ENCODE measurements at places on chromosomes 7 and 10.

DNA sequence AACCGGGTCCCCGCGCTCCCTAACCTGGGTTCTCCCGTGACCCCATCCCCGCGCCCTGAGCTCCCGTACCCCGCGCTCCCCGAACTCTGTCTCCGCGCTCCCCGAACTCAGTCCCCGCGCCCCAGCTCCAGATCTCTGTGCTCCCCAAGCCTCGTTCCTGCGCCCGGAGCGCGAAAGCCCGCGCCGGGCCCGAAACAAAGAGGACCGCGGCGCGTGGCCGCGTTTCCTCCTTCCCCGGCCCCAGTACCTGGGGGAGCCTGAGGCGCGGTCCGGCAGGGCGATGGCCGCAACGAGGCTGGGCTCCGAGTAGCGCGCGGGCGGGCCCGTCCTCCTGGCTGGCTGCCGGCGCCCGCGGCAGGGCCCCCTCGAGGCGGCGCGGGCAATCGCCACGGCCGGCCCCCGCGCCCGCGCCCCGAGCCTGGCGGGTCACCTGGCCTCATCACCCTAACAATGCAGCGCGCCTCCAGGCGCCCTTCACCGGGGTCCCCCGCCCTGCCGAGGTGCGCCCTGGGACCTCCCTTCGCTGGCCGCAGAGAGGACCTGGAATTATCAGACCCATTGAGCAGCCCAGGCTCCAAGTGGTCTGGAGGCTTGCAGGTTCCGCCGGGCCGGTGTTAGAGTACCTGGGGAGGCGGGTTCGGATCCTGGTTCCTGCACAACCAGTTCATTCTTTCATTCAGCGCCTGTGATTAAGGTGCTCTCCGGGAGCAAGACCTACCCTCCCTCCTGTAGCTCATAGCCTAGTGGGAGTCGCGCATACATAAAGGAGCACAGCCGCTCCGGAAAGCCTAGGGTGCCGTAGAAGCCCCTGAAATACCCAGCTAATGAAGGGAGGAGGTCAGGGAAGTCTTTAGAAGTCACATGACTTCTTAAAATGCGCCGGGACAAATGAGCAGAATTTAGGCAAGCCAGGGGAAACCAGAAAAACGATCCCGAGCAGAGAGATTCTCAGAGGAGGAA lies at the start of gene TNS3:
Gene TNS3, minus strand, starts transcription at position 308 of the 960 bp plus-strand sequence. CDS start 142,475 bp downstream, outside the sequence.
- DNase-seq: no peak

DNA sequence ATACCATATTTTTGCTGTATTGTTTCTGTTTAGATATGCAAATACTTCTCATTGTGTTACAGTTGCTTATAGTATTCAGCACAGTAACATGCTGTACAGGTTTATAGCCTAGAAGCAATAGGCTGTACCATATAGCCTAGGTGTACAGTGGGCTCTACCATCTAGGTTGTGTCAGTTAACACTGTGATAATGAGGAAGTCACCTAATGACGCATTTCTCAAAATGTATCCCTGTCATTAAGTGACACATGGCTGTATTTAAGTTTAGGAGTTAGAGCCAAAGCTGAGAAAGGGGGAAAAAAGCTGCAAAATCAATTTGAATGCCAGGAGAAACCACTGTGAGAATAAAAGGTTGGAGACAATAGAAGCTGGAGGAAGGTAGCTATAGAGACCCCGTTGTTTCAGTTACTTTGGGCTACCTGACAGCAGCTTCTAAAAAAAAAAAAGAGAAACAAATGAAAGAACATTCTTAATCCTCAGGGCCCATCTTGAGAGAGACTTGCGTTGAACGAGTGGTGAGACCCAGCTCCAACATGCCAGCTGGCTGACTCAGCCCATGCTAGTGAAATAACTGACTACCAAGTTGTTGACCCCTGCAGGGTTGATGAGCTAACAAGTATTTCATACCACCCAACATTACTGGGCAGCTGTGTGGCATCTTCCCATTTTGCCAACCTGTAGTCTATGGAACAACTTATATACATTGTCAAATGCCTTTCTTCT lies 8.7 kb downstream of the STARD3NL start:
- no peak for DNase-seq

GRCh38 chr10:48389272-48389671 lies 82.8 kb downstream of the MAPK8 start:
- no peak for DNase-seq

- no peak for DNase-seq
Measured at GRCh38 chr10:98144985-98145384, 10.5 kb downstream of the R3HCC1L start.

- DNase-seq: no peak
Measured at GRCh38 chr10:114038819-114039218, 4.8 kb upstream of the ADRB1 start.

GRCh38 chr10:62068464-62068863 lies 167.0 kb downstream of the ARID5B start:
- no peak for DNase-seq

DNA sequence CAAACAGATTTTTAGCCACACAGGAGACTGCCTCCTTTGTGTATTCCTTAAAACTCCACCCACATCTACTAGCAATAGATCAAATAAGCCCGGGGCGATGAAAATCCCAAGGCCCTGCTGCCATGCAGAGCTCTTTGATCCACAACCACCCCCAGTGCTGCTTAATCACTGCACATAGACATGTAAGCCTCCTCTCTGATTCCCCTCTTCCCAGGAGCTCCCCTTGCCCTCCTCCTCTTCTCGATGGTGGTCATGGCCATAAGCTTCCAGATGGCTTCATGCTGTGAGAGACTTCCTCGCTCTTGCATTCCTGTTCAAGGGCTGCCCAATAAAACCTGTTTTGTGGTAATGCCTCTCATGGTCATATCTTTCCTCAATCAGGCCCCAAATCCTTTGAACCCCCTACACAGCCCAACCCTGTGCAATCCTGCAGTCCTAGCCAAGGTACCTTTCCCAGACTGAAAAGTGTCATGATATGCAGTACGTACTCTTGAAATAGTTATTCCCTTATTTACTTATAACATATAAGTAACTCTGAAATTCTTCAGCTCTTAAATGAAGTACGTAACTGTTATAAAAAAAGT lies 158.5 kb downstream of the CACNA2D1 start:
- no peak for DNase-seq

GRCh38 chr10:124641282-124642087 lies 102.7 kb downstream of the FAM53B start:
- DNase-seq: no peak

- DNase-seq: no peak
Measured at GRCh38 chr7:112080441-112080840, 125.8 kb downstream of the DOCK4 start.

- no peak for DNase-seq
Measured at GRCh38 chr10:107952649-107953556, 788.4 kb upstream of the SORCS1 start.

- no peak for DNase-seq
Measured at GRCh38 chr10:52215745-52216361, 98.2 kb upstream of the DKK1 start.

DNA sequence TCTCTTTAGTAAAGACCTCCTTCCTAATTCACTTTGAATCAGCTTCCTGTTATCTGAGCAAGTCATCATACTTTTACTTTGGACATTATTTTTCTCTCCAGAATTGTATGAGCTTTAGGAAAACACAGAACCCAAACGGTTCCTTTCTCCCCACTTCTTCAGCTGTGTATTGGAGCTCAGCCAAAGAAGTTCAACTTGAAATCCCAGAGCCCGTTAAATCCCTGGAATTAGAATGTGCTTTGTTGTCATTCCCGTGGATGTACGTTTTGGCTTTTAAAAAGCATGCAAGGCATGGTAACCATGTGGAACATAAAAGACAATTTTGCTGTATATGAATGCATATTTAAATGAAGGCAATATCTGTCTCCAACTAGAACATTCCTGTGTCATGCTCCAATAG lies 46.6 kb downstream of the AGMO start:
- no peak for DNase-seq

- no peak for DNase-seq
Measured at GRCh38 chr10:110274647-110275046, 30.1 kb downstream of the SMNDC1 start.

DNA sequence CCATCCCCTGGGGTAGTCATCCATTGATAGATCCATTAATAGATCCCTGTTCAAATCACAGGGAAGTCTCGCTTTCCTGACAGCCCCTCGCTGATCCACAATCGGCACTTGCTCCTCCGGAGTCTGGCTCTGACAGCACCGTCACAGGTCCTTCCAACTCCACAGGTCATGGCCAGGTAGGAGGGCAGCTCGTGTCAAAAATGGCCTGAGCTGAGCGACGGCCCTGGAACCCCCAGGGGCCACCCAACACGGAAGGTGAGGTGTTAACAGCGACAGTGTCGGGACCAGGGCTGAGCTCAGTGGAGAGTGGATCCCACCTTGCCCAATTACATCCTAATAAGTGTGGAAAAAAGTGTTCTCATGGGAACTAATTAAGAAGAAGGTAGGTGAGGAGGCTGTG lies 219.8 kb downstream of the TCERG1L start:
- DNase-seq: no peak

GRCh38 chr10:21602313-21602712 lies 68.3 kb downstream of the MLLT10 start:
- DNase-seq: no peak

- DNase-seq: no peak
Measured at GRCh38 chr10:91596825-91597196, 36.1 kb downstream of the PPP1R3C start.

- no peak for DNase-seq
Measured at GRCh38 chr10:59563531-59563930, 146.1 kb downstream of the SLC16A9 start.

DNA sequence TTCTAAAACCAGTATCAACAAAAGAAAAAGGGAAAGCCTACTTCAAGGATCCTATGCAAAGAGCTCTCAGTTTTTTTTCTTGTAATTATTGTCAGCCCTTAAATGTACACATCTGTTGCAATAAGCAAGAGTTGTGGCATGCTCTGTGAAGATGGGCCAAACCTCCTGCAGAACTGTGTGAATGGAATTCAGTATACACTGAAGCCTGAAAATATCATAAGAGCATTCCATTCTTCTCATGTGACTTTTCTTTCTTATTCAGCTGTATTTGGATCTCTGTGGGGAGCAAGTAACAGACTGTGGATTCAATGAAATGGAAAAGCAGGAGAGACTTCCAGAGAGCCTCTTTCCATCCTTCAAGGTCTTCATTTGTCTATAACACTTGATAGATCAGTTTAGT lies 130.7 kb downstream of the SAMD9 start:
- DNase-seq: no peak

GRCh38 chr10:8054244-8054493 lies 319 bp upstream of the GATA3 start:
- no peak for DNase-seq

DNA sequence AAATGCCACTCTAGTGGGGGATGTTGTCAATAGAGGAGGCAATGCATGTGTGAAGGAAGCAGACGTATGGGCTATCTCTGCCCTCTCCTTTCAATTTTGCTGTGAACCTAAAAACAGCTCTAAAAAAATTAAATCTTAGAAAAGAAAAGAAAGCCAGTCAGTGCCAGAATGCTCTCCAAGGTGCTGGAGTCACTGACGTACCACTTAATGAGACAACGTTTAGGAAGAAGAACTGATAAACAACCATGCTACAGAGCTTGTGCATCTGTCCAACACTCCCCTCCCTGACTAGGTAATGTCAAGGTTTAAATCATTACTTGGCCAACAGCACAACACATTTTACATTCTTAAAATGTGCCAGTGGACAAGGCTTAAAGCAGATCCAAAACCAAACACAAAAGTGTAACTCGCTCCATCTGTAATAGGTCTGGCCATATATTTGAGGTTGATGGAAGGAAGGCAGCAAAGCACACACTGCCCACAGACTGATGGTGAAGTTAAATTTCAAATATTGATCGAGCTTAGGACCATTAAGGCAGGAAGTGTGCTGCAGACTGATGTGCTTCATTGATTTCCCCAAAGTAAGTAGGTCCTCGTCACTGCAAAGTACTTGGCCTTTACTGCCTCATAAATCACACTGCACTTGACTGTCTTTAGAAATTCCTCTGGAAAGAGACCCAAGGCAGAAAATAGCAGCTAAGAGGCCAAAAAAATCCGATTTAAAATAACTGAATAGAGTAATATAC lies 15.5 kb downstream of the ARMH3 start:
- DNase-seq: no peak

DNA sequence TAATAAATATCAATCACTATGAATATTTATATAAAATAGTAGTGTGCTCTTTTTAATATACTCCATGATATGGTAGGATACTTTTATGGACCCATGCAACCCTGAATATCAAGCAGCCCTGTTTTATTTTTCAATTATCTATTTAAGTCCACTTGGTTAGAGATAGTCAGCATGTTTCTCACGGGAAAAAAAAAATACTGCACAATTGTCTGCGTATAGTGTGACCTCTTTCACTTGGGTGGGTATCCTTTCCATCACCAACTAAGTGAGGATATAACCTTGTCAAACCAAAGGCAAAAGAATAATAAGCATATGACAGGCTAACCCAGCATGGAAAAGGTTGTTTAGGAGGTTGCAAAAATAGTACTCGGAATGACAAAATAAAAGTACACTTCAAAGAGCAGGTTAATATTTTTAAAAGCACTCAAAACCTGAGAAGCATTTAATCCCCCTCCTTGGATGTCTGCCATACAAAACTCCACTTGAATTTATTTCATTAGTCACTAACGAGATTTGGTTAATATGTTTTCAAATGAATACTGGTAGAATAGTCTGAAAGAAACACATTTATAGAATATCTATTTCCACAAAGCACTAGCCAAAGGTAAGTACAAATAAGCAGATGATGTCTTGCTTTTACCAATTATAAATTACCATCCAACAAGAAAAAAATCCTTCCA lies 76.5 kb downstream of the IMMP2L start:
- DNase-seq: no peak

GRCh38 chr7:81488210-81488609 lies 281.6 kb downstream of the HGF start:
- DNase-seq: no peak

DNA sequence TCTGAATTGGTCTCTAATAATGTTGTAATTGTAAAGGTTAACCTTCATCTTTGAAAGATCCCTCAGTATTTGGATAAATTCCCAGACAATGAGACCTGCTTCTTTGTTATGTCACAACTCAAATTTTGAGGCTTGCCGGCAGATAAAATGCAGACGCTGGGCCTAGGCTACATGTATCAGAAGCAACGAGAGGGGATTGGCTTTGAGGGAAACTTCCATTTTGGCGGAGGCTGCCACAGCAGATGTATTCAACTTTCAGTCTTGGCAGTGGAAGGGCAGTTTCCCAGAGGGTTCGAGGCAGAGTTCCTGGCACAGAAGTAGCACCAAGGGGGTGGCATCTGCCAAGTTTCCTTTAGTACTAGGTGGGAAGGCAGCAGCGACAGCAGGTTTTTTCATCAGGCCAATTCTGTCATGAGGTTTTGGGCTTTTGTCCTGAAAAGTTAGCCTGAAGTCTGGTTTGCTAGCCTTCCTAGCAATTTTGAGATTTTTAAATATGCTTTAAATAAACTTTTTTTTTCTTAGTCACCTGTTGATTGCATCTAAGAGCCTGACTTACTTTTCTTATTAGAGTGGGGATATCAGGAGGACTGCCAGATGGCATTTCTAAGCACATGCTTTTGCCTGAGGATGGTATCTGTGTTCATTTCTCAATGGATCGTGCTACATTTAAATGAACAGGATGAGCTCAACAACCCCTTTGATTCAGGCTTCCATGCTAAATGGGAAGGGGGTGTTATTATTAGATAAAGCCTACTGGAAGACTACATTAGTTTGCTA lies 89.5 kb upstream of the FAM3C start:
- DNase-seq: no peak

- DNase-seq: no peak
Measured at GRCh38 chr10:48740015-48740707, 55.5 kb downstream of the WDFY4 start.

All from stimulated activated CD8-positive, alpha-beta memory T cell treated with anti-CD3 and anti-CD28 coated beads, Interleukin-2, amount 100 ng/mL, for 1 hour (primary cell).